ENCODE measurements at places on chromosomes 12 and 14. TPM values are rescaled to one million over a fixed set of nuclear protein-coding genes. Genes with fewer than 3 reads are reported as not detected.

HPD gene
- total RNA-seq = 0.26 TPM

GPR84 gene
- total RNA-seq = not detected

TMEM30B gene
- total RNA-seq = 0.51 TPM

- DNase-seq = no peak
Observed at GRCh38 chr12:76449993-76450392, 101.8 kb upstream of the BBS10 start.

GRCh38 chr14:31229638-31230572, 22.3 kb upstream of the HECTD1 start:
- DNase-seq = peak; percentile 92

GRCh38 chr12:29733060-29733459, 50.7 kb downstream of the TMTC1 start:
- DNase-seq = no peak
